ENCODE measurements at places on chromosomes 2 and 18.
A peak's percentile ranks its signal among the peaks of the same experiment; 100 is the strongest.

DNA sequence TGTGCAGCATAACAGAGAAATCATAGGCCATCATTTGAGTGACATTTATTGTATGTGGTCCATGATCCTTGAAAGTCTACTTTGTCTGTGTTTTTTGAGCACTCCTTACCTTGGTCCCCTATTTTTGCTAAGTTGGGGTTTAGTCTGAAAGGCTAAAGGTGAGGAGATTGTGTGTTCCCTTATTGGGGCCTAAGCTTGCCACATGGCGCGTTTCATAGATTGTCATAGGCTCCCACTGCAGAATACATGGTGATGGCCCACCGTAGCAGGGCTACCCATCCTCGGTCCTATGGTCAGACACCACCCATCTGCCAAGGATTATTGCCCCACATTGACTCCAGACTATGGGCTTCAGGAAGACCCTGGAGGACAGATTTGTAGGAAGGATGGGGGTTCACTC, 117.0 kb upstream of the ZSWIM2 start:
- no peak for DNase-seq

DNA sequence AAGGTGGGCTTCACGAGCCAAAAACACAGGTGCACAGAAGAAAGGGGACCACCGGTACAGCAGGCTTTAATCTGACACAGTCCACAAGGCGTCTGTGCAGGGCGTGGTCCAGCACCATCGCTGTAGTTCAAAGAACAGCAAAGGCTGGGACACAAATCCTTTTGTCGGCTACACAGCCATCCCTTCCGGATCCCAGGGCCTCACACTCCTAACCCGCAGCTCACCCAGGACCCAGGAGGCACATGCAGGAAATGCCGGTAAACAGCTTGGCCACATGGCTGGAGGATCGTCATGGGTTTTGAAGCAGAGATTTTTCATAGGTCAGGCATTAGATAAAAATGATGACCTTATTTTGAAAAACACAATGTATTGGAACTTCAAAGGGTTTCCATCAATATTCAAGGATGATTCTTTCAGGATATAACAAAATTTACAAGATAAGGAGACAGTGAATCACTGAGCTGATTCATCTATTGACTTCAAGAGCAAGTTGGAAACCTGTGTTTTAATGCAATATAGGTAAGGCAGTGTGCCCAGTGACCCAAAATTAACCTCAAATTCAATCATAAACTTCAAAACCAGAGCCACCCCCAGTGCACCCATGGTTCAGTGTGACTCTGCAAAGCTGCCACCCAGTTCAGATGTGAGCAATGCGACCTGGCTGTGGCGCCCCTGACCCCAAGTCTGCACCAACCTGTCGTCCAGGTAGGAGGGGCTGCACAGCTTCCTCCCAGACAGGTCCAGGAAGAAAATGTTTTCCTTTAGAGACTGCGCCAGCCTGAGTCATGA, 74.4 kb downstream of the TMEM18 start:
- no peak for DNase-seq

DNA sequence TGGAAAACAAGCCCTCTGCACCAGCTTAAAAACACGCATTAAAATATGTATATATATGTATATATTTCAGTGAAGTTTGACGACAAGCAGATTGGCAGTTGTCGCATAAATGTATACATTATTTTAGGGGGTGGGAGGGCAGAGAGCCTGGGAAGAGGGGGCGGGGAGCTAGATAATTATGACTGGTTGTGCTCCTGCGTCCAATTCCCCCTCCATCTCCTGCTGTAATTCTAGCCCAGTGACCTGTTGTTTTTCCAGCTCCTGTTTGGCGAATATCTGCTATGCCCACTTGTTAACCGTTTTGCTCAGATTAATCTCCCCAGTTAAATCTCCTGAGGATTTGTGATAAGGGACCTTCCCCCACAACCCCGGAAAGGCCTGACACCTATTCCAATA, 656 bp downstream of the UNC80 start:
- DNase-seq: no peak

- DNase-seq: no peak
Measured at GRCh38 chr2:149076863-149077412, 38.4 kb downstream of the LYPD6B start.

GRCh38 chr2:216934151-216934550, 74.3 kb upstream of the TNP1 start:
- DNase-seq: no peak

DNA sequence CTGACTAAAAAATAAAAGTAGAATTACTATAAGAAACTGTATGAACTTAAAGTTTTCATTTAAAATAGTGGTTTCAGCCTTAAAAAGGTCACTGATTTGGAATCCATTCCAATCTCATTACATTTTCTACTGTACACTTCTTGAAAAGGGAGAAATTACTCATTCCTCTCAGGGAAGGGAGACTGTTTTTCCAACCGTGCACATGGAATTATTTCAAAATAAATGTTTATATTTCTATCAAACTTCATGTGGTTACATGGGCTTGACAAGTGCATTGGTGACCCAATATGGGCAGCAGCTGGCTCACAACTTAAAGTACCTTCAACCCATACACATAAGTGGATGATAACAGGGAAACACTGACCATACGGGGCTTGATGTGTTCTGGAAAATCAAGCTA, 324.5 kb upstream of the THUMPD2 start:
- DNase-seq: no peak

DNA sequence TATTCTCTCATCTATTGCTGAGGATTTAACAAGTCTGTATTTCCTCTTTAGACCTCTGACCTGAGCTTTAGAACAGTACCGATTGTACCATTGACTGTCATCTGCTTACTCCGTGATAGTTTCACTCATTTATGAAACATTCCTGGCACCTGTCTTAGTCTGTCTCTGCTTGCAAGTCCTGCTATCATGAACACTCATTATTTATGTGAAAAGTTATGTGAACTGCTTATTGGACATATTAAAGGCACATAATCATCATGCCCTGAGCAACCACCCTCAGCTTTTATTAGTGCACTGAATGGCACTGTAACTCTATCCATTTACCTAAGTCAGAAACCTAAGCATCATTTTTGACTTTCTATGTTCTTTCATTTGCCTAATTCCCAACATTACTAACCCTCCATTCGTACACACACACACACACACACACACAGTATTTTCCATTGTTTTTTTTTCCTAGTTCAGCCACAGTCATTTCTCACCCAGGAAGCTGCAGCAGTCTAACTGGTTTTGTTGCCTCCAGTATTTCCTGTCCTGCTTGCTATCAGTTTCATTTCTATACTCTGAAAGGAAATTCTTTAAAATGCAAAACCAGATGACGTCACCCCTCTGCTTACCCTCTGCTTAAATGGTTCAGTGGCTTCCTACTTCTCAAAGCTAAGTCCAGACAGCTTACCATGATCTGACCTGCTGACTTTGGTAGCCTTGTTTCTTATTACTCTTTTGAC, 146.1 kb downstream of the HAUS1 start:
- DNase-seq: peak; percentile 20

DNA sequence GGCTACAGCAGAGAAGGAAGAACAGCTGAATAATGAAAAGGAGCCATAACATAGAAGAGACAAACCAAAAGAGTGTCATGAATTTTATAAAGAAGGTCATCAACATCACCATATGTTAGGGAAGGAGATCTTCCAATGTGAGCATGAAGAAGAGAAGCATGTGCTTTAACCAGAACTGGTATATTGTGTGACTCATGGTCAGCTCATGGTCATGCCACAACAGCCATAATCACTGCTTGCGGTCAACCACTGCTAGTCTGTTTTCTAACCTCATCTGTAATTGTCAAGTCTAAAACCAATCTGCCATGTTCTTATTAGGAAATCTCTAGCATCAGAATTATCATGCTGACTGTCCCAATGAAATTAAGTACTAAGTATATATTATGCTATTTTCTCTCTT, 204.1 kb upstream of the VRK2 start:
- no peak for DNase-seq

- DNase-seq: no peak
Measured at GRCh38 chr2:119809339-119810048, 49.8 kb downstream of the PTPN4 start.

- DNase-seq: no peak
Measured at GRCh38 chr2:171107803-171108202, 52.9 kb downstream of the TLK1 start.

GRCh38 chr2:127226520-127227263, 6.6 kb upstream of the CYP27C1 start:
- DNase-seq: peak; percentile 47

- no peak for DNase-seq
Measured at GRCh38 chr2:151999053-151999452, 99.8 kb downstream of the CACNB4 start.

- no peak for DNase-seq
Measured at GRCh38 chr18:79637921-79638909, 41.4 kb upstream of the CTDP1 start.

GRCh38 chr2:84816426-84817026, 64.4 kb downstream of the TRABD2A start:
- no peak for DNase-seq

- peak; percentile 28 for DNase-seq
Measured at GRCh38 chr2:76197842-76198448, 487.2 kb upstream of the GCFC2 start.

DNA sequence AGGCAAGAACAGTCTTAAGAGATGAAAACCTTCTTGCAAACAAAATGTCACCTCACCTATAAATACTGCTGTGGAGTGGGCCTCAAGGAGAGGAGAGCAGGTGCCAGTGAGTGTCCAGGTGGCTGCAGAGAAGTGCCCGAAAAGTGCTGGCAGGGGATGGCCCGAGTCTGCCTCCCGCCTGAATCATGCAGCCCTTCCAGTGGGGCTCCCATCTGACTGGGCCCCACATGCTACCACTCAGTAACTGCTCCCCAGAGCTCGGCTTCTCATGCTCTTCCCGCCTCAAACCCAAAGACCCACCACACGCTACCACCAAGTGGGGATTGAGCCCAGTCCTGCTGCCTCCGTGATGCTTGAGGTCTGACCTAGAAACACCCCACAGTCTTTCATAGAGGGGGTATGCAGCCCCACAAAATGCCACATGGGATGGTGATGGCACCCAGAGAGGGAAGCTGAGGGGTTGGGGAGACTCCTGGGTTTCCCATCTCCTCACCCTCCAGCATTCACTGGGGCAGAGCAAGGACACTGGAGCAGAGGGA, 7.4 kb downstream of the HS6ST1 start:
- DNase-seq: no peak

- no peak for DNase-seq
Measured at GRCh38 chr2:159270744-159271379, 15.6 kb downstream of the WDSUB1 start.

DNA sequence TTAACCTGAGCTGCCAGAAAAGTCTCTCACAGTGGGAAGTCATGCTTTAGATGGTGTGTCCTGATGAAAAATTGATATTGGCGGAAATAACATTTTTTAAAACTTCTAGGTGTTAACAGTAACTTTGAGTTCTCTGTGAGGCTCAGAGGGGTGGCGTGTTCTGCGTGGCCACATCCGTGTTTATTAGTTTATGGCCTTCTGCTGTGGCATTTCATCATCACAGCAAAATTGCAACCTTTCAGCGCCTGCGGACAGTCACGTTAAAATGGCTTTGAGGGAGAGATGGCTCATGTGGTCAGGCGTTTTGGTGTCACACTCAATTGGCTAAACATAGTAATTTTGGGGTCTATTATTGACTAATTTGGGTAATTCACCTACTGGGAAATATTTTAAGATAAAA, 42.4 kb downstream of the KLHL29 start:
- no peak for DNase-seq

GRCh38 chr18:12857215-12857905, 26.7 kb downstream of the PTPN2 start:
- peak; percentile 37 for DNase-seq

GRCh38 chr2:6773007-6773693, 92.6 kb downstream of the CMPK2 start:
- peak; percentile 71 for DNase-seq

DNA sequence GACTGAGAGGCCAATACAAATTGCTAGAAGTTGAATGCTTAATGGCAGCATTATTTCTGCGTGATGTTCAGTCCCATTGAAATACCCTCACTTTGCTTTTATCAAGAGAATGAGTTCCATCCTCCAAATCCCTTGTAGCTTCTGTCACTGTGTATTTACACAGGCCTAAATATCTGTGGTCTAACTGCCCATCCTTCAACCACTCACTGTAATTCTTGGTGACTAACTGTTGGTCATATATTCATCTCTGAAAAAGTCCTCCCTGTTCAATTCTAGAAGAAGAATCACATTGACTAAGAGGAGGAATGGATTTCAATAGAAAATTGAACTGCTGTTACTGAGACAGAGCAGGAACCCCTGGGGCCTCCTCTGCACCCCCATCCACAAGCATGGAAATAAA, 74.2 kb upstream of the L3MBTL4 start:
- no peak for DNase-seq

- DNase-seq: no peak
Measured at GRCh38 chr2:19659024-19659792, 242.6 kb downstream of the TTC32 start.

DNA sequence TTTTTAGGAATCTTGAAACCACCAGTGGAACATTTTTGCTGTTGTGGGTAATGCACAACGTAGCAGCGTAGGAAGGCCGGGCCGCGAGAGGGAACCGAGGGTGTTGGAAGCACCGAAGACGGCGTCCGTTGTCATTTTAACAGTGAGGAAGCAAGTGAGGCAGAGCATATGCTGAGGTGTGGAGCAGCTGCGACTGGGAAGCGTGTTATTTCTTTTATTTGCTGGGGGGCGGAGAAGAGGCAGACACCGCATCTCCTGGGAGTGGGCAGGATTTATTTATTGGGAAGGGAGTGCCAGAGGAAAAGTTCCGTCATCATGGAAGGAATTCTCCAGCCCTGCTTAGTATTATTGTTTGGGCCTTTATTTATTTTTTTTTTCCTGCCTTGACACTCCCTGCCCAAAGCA, 232.8 kb downstream of the KLHL29 start:
- DNase-seq: no peak

DNA sequence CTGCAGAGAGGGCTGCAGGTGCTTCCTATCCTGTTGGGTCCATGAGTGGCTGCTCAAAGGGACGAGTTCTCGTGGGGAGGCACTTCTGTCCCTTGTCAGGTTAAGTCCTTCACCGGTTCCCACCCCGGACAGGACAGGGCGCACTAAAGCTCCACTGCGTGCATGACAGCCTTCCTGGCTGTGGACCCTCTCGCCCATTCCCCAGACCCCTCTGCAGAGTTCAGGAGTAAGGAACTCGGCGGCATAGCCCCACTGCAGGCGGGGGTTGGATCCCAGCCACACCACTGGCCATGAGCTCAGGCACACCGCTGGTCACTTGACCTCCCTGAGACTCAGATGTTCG, 147.5 kb upstream of the ID2 start:
- no peak for DNase-seq

- no peak for DNase-seq
Measured at GRCh38 chr2:15860760-15861159, 79.6 kb upstream of the MYCN start.

GRCh38 chr2:168789776-168790175, 12.7 kb upstream of the NOSTRIN start:
- DNase-seq: no peak

DNA sequence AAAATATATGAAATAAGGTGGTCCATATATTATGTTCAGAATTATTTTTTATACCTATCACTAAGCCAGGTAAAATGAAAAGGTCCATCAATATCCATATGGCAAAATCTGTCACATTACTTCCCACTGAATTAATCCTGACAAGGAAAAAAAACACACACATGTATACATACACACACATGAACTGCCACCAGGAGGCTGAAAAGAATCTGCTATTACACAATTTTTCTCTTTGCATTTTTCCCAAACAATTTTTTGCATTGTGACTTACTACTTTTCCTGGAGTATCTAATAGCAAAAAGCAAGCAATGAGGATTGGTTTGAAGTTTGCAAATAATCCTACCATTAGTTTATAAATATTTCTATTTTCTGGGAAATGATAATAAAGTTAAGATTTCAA, 128.2 kb upstream of the CD226 start:
- no peak for DNase-seq

- DNase-seq: no peak
Measured at GRCh38 chr2:239363946-239364637, 36.7 kb downstream of the HDAC4 start.

All from stimulated activated CD4-positive, alpha-beta T cell treated with anti-CD3 and anti-CD28 coated beads, Interleukin-12 subunit alpha, Interleukin-12 subunit beta, amount 100 ng/mL, for 24 hours (primary cell).